ENCODE measurements at places on chromosomes 5 and 9.

- no peak for DNase-seq
Measured at GRCh38 chr5:179154346-179154990, 94.3 kb downstream of the ZNF354C start.

DNA sequence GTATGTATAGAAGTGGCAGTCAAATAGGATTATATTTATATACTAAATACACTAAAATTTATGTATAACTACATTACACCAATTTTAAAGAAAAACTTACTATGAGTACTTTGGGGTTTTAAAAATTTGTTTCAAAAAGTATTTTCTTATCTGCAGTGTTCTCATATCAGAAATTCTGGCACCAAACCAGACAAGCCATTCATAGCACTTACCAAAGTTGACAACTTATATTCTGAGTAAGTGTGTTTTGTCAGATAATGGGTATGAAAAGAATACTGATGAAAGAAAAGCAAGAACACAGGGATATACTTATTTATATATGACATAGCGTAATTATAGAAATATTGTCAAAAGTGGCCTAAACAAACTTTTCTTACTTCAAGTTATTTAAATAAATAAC is 67.5 kb downstream of the SPEF2 start:
- DNase-seq, result no peak

DNA sequence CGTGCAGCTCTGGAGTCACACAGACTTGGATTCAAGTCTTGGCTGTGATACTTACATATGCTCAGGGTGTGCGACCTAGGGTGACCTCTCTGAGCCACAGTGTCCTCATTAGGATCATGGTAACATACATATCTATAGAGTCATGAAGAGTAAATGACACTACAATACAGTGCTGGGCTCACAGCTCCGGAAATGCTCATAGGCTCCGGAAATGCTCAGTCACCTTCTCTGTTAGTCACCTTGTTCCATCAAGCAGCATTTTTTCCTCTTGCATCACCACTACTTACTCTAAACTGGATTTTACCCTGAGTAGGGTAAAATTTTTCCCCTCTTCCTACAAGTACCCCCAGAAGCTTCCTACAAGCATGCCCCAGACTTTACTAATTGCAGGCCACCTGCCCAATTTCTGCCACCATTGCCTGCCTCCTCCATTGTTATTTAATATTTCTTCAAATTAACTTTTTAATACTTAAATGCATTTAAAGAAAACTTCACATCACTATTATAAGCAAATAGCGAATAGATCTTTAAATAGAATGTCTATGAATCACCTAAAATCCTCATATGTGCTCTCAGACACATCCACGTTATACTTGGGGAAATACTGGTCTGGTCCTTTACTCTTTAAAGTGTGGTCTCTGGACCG is 147.6 kb upstream of the SPRY4 start:
- DNase-seq, result peak; percentile 38

- DNase-seq, result no peak
Measured at GRCh38 chr9:124308606-124309491, 51.1 kb downstream of the NEK6 start.

GRCh38 chr9:83029531-83030137 is 33.3 kb downstream of the RASEF start:
- no peak for DNase-seq

GRCh38 chr5:170254056-170254455 is 21.3 kb downstream of the C5orf58 start:
- DNase-seq, result peak; percentile 49

GRCh38 chr5:32173267-32174010 is 680 bp downstream of the GOLPH3 start:
- peak; percentile 22 for DNase-seq

- no peak for DNase-seq
Measured at GRCh38 chr5:21820527-21820926, 1032.6 kb downstream of the CDH12 start.

- no peak for DNase-seq
Measured at GRCh38 chr5:124561451-124561850, 185.0 kb downstream of the ZNF608 start.

DNA sequence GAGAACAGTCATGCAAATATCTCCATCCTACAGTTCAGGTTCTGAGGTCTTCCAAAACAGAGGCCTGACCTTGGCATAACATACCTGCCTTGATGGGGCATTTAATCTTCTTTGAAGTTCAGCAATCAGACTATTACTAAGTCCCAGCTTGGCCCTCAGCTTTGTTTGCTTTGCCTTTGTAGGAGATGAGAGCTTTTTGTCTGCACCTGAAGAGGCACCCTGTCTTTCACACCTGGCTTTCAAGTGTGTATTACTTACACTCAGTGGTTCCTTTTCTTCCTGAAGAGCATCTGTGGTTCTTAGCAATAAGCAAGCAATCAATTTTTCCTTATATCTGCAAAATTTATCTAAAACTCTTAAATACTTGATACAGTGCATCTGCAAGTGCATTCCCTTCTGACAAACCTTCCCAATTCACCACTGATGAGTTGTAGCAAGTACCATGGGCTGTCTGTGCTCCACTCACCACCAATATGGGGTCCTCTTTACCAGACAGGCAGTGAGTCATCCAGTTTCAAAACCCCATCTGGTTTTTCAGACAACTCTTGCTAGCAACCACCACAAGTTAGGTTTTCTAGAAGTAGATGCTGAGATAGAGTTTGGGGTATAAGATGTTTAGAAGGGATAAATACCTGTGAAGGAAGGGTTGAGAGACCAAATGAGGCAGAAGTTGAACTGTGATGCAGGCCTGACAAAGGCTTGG is 100.2 kb downstream of the HINT1 start:
- no peak for DNase-seq

GRCh38 chr9:128344931-128345605 is 4.7 kb downstream of the SLC27A4 start:
- no peak for DNase-seq

DNA sequence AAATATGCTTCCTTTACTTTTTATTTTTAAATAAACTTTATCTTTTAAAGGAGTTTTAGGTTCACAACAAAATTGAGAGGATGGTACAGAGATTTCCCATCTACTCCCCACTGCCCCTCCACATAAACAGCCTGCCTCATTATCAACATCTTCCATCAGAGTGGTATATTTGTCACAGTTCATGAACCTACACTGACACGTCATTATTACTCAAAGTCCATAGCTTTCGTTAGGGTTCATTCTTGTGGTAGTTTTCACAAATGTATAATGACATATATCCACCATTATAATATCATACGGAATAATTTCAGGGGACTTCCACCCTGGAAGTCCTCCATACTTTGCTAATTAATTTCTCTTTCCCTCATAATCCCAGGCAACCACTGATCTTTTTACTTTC is 204.9 kb downstream of the SMARCA2 start:
- no peak for DNase-seq

DNA sequence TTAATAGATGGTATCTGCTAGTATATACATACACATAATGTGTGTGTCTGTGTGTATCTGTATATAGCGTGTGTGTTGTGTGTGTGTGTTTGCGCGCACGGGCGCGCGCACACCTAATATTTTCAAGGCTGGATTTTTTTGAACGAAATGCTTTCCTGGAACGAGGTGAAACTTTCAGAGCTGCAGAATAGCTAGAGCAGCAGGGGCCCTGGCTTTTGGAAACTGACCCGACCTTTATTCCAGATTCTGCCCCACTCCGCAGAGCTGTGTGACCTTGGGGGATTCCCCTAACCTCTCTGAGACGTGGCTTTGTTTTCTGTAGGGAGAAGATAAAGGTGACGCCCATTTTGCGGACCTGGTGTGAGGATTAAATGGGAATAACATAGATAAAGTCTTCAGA is 757 bp downstream of the FXN start:
- DNase-seq, result no peak

DNA sequence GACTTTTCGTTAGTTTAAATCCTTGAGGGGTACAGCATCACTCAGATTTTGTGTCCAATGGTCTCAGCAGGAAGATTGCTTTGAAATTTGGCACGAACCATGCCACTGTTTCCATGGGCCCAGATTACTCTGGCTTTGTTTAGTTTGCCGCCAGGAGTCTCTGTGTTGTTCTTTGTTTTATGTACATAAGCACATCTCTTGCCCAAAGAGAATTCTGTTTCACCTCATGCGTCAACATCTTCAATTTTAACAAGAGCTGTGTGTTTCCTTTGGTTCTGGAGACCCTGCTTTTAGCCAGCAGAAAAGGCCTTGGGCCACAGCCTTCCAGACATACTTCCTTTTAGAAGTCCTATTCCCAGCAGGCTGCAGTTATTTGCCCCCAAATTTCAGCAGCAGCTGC is 62.4 kb downstream of the TNPO1 start:
- DNase-seq, result no peak

DNA sequence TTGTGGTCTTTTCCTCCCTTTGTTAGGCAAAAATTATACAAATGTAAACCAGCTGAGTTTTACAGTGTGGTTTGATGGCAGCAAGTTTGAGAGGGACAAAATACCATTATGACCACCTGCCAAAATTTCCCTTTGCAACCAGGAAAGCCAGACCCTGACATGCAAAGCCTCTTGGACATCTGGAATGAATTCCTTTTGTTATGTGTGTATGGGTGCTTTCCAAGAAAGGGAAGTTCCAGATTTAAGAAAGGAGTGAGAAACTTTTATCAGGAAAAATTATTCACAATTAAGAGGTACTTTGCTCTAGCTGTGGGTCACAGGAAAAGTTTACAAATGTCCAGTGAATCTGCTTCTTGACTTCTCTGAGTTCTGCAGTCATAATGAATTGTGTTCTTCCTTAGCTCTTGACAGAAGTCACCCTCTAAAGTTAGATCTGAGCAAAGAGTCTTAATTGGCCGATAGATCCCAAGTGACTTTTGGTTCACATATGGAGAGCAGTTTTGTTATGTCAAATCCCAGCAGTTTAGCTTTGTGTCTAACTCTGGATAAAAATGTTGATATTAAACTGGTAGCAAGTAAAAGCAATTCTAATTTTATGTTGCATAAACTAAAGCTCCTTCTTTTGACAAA is 295.9 kb upstream of the ZNF608 start:
- no peak for DNase-seq

- no peak for DNase-seq
Measured at GRCh38 chr5:116216246-116216645, 131.4 kb downstream of the COMMD10 start.

- DNase-seq, result no peak
Measured at GRCh38 chr9:137685035-137685740, 66.4 kb downstream of the EHMT1 start.

- DNase-seq, result no peak
Measured at GRCh38 chr5:107389130-107389774, 281.5 kb downstream of the EFNA5 start.

DNA sequence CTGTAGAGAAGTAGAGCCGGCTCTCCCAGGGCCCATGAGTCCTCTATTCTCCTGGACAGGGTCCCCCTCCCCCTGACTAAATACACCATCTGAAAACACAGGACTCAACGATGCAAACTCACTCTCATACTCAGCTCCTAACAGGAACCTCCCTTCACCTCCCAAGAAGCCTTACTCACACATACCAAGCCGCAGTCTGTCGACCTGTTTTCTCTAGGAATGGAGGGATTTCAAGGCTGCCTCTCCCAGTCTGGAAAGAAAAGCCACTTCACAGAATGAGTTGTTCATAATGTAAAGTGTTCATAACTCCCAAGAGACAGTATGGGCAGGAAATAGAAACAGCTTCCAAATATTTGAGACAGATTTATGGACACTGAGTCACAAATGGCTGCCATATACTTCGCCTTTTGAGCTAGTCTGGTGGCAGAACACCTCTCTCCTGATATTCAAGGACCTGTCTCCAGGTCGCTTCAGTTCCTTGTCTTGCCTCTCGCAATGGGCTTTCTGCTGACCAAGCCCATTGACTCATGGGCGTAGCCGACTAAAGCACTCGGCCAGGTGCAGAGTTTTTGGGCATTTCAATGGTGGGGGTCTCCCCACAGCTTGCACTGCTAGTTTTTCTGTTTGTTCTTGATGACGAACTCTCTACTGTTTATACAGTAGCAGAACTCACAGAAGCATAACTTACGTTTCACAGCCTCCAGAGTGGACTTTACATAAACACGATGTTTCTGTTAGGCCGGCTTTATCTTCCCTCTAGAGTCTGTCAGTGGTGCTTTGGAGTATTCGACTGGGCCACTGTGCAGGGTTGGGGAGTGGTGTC is 25.0 kb upstream of the IL17B start:
- no peak for DNase-seq

DNA sequence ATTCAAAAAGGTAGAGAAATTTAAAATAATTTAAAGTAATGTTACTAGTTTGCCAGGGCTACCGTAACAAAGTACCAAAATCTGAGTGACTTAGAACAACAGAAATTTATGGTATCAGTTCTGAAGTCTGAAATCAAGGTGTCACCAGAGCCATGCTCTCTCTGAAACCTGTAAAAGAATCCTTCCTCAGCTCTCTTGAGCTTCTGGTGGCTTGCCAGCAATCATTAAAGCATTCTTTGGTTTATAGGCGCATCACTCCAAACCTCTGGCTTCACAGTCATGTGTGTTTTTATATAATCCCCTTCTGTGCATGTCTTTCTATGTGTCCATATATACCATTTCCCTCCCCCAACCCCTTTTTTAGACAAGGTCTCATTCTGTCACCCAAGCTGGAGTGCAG is 220.3 kb downstream of the COX7C start:
- DNase-seq, result no peak

GRCh38 chr5:136205941-136206340 is 13.0 kb upstream of the SMIM32 start:
- no peak for DNase-seq

- DNase-seq, result no peak
Measured at GRCh38 chr9:36099718-36100117, 36.8 kb upstream of the GLIPR2 start.

- no peak for DNase-seq
Measured at GRCh38 chr9:95028853-95029219, 288.7 kb downstream of the FANCC start.

- no peak for DNase-seq
Measured at GRCh38 chr5:94028001-94028400, 286.6 kb upstream of the POU5F2 start.

DNA sequence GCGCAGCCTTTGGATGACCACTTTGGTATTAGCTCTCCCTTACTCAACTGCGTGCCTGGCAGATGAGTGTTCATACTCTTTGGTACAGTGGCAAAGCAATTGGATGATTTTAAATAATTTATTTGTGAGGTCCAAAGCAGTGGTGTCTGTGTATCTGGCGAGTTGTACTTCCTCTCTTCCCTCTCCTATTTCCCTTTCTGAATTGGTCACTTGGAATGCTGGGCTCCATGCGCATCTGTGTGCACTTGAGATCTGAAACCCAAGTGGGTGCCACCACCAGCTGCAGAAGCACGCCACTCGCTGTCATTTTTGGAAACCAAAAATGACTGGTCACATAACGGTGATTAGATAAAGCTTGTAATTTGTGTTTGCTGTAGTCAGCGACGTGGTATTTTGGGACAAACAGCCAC is 386.0 kb upstream of the KLF4 start:
- DNase-seq, result no peak

- DNase-seq, result no peak
Measured at GRCh38 chr5:90264689-90265544, 144.6 kb downstream of the CETN3 start.

GRCh38 chr5:17269201-17269600 is 51.8 kb downstream of the BASP1 start:
- no peak for DNase-seq

Measured in activated T-helper 9 cell treated with anti-CD3 and anti-CD28 coated beads, Interleukin-2, amount 50 U/mL, for 16 hours (primary cell).